Hematopoietic multipotent progenitor cell (in vitro differentiated cells): ENCODE measurements at places on chromosomes 7 and 10.

DNA sequence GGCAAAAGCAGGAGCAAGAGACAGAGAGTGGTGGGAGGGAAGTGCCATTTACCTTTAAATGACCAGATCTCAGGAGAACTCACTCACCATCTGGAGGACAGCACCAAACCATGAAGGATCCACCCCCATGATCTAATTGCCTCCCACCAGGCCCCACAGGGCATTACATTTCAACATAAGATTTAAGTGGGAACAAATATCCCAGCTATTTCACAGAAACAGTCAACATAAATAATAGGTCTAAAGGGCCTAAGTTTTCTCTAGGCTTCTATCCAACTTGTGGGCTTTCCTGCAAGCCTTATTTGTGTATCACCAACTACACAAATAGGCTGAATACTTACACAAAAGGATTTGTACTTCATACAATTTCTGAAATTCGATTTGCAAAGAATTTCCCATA lies 196.8 kb upstream of the POT1 start:
- no peak for DNase-seq

DNA sequence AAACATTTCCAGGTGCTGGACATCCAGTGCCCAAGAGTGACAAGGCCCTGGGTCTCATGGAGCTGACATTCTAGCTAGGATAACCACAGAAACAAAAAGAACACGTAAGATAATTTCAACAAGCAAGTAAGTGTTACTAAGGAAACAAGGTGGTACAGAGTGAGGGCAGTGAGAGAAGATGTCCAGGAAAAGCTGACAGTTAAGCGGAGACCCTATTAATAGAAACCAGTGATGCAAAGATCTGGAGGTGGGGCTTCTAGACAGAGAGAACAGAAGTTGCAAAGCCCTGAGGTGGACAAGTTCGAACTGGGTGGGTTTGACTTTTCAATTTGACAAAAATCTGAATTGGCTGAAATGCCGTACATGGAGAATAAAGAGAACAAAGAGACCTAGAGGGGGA lies 96.3 kb downstream of the TRIL start:
- DNase-seq = no peak

DNA sequence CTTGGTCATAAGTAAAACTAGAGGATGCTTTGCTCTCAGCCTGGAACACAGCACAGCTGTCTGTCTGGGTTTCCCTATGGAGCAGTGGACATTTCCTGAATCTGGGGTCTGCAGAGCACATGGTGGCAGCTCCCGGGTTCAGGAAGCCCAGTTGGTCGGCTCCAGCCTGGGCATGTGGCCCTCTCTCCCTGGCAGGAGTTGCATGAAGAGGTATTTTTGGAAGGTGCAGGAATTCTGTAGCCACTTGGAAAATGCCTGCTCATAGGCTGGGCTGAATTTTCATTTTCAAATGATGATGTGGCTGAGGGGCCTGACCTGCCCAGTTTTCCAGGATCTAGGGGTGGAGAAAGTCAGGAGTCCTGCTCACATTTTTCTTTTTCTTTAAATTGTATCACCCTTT lies 6.7 kb upstream of the TPST1 start:
- no peak for DNase-seq

DNA sequence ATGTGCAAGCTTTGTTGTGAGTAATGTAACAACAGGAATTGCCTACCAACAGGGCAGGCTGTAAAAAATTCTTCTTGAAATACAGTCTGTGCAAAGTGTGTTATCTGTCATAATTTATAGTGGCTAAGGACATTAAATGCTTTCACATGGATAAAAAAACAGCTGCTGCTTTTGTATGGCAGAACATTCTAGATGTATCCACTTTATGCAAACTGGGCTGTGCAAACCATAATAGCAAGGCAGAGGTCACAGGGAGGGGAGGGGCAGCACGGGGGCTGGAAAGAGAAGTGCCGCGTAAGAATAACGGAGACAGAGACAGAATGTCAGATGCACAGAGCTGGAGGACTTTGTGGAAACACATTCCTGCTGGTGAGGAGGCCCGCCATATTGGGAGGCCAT lies 86.1 kb downstream of the VOPP1 start:
- DNase-seq = no peak

DNA sequence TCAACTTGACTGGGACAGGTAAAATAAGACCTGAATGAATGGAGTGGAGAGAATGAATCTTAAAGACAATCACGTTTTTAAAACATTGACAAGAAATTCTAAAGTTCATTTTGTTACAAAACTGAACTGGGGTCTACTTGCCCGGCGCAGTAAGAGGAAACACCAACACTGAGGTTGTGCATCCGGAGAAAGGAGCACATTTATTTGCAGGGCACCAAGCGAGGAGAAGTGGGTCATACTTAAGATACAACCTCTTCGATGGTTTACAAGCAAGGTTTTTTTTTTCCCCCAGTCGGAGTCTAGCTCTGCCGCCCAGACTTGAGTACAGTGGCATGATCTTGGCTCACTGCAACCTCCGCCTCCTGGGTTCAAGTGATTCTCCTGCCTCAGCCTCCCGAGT lies 3.4 kb upstream of the REPIN1 start:
- DNase-seq = peak; percentile 39

- no peak for DNase-seq
Observed at GRCh38 chr7:130758429-130759056, 24.5 kb upstream of the KLF14 start.

- peak; percentile 68 for DNase-seq
Observed at GRCh38 chr7:100691676-100692577, 2.1 kb downstream of the GIGYF1 start.

DNA sequence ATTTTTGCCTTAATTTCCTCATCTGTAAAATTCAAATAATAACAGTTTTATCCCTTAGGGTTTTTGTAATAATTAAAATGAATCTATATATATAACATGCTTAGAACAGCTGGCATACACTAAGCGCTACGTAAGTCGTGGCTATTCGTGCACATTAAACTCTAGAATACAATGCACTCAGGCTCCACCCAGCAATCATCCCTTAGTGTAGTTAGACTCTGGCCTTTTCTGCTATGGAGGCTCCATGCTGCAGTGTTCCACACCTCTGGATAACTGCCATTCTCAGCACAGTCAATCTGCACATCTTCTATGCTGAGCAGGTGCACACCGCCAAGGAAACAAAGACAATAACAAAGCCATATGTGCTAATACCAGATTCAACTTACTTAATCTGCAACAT lies 92.9 kb downstream of the IPMK start:
- DNase-seq = no peak

DNA sequence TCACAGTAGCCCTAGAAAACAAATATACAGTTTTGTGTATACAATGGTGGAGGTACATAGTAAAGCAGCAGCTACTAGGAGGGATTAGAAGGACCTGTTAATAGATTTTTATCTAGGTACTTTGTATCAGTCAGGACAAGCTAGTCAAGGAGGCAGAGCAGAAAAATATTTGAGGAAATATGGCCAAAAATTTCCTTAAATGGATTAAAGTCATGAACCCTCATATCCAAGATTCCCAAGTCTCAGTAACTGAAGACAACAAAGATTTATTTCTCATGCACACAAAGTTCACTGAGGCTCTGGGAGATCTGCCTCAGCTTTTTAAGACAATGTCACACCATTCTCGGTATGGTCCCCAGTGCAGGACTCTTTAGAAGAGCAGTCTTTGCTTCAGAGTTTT lies 28.1 kb upstream of the ARMC3 start:
- DNase-seq = no peak

DNA sequence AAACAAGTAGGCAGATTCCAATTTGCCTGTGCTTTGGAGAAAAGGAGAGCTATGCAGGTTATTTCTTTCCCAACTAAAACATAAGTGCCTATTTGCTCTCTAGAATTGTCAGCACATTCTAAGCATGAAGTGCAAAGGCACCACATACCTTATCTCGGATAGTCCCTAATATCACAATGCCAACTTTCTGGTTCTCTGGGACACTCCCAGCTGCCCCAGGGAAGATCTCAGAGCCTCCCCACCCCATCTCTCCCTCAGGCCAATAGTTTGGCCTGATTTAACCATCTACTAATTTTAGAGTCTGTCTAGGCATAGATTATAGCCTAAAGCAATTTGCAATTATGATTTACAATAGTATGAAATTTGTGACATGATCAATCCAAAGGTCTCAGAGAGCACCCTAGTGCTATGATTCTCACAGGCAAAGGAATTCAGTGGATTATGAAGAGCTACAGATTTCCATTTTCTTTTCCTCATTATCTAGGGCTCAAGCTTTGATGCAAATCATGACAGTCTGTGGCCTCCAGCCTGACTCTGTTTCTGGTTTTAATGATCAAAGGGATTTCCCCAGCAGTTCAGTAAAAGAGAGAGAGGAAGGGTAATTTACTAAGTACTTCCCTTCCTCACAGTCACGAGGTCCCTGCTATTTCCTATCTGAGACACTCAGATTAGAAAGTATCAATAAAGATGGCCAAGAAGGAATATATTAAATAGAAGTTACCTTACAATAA lies 29.0 kb upstream of the IL6 start:
- peak; percentile 12 for DNase-seq

GRCh38 chr7:7709291-7709690 lies 9.1 kb downstream of the RPA3 start:
- DNase-seq = no peak

DNA sequence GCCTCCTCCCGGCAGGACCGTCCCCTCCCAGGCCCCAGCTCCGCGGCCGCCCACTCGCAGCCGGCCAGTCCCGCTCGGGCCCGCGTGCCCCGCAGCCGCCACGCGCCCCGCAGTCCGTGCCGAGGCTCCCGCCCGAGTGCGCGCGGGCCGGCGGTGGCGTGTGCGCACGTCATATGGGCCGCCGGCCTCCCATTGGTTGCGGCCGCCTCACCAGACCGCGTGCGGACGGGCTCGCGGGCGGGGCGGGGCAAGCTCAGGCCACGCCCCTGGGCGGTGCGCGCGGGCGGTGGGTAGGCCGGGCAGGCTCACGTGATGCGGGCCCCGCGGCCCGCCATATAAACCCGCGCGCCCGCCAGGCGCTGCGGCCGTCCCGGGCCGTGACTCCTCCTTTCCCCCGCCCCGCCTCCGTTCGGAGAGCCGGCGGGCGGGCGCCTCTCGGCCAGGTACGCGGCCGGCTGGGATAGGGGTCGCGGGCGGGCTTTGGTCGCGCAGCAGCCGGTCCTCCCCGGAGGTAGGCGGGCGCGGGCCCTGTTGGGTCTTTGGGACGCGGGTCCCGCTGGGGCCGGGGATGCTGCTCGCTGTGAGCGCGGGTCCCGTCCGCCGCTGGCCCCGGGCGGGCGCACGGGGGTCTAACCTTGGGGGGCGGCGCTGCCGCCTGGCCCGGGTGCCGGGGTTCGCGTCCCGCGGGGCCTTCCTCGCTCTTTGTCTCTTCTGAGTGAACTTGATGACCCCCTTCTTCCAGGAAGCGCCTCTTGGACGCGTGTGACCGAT lies at the start of gene INSIG1:
Gene INSIG1, plus strand, starts transcription at position 362 of the 771 bp plus-strand sequence. Its CDS starts 408 bp downstream, at position 770.
- peak; percentile 95 for DNase-seq

DNA sequence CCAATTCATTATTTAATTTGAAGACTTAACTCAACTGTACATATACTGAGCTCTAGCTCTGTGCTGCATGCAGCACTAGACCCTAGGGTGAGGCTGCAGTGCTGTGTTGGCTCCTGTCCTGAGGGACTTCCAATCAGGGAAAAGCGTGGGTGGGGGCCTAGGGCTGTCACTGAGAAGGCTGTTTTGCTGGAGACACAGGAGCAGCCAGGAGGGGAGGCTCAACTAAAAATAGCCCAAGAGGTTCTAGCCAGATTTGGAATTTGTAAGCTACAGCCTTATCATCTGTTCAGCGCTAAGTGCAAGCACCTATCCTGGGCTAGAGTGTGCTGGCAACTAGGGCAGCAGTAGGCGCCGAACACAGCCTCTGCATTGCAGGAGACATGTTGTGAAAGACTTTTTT lies 121.1 kb downstream of the VWC2 start:
- no peak for DNase-seq

- DNase-seq = no peak
Observed at GRCh38 chr7:99272476-99273045, at the start of gene MYH16. Gene MYH16, plus strand, starts transcription at chr7:99272839.
